ENCODE measurements at places on chromosomes 2 and 18.
A peak's percentile ranks its signal among the peaks of the same experiment; 100 is the strongest.

DNA sequence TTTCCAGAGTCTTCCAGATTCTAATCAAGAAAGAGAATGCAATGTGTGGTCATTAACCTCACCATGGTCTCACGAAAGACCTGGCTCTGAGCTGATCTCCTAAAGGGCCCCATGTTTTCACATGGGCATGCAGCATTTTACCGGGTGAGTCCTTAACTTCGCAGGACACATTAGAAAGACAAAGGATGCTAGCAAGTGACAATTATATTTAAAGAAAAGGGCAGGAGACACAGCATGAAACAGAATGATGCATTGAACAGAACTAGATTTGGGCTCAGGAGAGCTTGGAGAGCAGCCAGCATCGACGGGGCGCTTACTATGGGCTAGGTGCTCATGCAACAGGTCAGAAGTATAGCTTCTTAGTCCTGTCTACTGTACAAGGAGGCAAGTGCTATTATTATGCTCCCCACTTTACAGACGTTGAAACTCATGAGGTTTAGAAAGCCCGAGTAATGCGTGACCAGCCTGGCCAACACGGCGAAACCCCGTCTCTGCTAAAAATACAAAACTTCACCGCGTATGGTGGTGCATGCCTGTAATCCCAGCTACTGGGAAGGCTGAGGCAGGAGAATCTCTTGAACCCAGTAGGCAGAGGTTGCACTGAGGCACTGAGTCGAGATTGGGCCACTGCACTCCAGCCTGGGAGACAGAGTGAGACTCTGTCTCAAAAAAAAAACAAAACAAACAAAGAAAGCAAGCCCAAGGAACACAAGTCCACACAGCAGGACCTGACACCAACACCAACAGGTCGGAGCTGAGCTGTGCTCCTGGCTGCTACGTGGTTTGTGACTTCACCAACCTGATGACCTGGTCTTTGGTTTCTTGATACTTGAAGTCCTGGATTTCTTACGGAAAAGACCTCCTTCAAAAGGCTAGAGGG lies 16.1 kb downstream of the MBP start:
- no peak for DNase-seq

GRCh38 chr2:169452080-169452479 lies 27.2 kb upstream of the BBS5 start:
- DNase-seq = peak; percentile 32

DNA sequence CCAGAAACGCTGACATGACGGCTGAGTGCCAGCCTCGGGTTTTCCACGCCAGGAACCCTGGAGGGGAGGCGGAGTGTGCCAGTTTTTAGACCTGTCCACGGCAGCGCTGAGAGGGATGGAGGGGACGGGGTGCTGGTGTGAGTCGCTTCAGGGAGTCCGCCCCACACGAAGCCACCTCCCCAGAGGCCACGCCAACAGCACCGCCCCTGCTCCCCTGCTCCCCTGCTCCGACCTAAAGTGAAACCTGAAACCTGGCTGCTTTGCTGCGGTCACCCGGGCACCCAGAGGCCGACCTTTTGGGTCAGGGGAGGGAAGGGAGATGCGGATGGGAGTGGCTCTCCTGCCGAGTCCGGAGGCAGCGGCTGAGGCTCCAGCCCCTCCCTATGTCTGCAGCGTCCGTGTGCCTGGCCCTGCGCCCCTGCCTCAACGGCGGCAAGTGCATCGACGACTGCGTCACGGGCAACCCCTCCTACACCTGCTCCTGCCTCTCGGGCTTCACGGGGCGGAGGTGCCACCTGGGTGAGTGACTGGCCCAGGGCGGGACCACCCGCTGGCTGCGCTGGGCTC lies 38.1 kb downstream of the SNED1 start:
- peak; percentile 55 for DNase-seq

- DNase-seq = no peak
Observed at GRCh38 chr2:36140391-36140790, 215.2 kb upstream of the CRIM1 start.

DNA sequence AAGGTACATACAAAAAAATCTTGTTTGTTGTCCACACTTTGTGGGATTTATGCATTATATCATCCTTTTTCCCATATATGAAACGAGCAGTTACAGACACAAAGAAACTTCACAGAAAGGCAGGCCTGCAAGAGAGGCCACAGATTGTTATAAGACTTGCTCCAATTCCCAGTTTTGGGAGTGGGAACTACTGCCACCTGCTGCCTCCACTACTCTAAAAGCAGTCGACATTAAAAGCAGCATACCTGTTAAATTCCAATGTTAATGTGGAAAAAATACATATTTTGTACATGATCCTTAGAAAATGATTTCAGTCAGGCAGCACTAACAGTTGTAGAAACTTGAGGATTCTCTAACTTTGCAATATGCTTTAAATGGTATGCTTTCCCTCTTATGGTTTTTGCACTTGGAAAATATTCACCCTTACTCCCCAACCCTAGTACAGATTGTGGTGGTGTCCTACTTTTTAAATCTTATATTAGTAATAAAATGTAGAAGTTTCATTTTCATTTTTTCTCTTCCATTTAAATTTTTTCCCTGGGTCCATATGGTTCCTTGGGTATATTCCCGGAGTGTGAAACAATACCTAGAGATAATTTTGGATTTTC lies 37.9 kb downstream of the SLC38A11 start:
- no peak for DNase-seq

- DNase-seq = no peak
Observed at GRCh38 chr18:8423051-8423557, 186.1 kb upstream of the RAB12 start.

GRCh38 chr2:133521146-133521745 lies 47.0 kb downstream of the NCKAP5 start:
- DNase-seq = no peak

- DNase-seq = no peak
Observed at GRCh38 chr2:179226203-179226960, 38.2 kb downstream of the SESTD1 start.

DNA sequence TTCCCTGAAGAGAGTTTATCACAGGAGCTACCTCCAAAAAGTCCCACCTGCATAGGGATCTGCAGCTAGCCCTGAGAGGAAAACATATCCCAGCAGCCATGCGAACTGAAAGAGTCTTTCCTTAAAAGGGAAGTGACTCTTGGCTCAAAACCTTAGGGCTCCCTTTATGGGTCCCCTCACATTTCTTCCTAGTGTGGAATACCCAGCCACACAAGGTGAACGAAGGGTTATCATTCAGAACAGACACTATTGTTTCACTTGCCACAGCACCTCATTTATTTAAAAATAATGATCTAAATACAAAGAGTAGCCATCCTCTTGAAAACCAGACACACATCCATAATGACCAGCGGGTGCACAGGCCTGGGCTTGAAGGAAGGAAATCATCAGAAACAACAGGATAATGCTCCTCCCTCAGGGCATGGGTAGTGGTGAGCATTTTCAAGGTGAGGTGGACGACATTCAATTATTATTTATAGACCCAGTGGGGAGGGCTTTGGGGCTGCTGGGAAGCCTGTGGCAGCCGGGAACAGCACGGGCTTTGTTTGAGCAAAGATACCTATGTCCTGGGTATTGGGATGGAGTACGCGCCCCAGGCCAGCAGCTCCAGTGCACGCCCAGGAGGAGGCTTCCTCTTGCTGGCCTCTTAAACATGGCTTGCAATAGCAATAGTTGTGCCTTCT lies 119.0 kb upstream of the ITGA6 start:
- no peak for DNase-seq

- DNase-seq = no peak
Observed at GRCh38 chr18:36692921-36693332, 135.9 kb downstream of the TPGS2 start.

DNA sequence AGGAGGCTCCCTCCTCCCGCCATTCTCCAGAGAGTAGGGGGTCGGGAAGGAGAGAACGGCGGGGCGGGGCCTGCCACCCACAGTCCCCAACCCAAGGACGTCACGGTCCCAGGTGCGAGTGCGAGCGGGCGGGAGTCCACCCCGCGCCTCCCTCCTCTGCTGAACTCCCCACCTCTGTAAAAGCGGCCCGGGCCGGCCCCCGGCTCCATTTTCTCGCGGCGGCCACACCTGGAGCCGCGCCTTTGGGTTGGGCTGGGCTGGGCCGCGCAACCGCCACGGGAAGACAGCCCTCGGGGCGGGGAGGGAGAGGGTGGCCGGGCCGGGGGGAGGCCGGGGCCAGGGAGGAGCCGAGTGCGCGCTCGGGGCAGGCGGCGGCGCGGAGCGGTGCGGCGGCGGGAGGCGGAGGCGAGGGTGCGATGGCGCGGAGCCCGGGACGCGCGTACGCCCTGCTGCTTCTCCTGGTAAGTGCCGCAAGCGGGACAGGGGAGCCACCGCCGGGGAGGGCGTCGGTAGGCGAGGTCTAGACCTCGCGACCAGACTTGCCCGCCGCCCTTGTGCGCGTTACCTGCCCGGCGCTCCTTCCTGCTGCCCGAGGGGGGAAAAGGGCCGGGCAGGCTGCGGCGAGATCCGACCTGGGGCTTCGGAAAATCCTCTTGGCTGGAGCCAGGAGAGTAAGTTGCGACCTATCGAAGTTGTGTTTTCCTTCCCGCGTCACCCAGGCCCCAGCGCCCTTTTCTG lies at the start of gene DSG2:
Gene DSG2 (plus strand): TSS at position 342 of the 738 bp plus-strand sequence. CDS start 75 bp downstream, at position 417.
- peak; percentile 28 for DNase-seq
